ENCODE measurements at places on chromosomes 3 and 15. TPM values are rescaled to one million over a fixed set of nuclear protein-coding genes. Genes with fewer than 3 reads are reported as not detected.

- no peaks in the 10 kb centered on the region for H3K36me3 ChIP-seq
- H3K4me3 ChIP-seq, result no peak overlapping the region
- no peak overlapping the region for H3K27ac ChIP-seq
- DNase-seq, result peak; percentile 20
- H3K4me1 ChIP-seq, result no peaks in the 10 kb centered on the region
These were observed 244.1 kb downstream of the SLCO3A1 start for GRCh38 chr15:92097474-92098178.

GRCh38 chr3:140563206-140563760 lies 114.6 kb upstream of the TRIM42 start:
- no peak overlapping the region for H3K27ac ChIP-seq
- no peaks in the 10 kb centered on the region for H3K27me3 ChIP-seq
- no peaks in the 10 kb centered on the region for H3K36me3 ChIP-seq
- no peak for DNase-seq

DNA sequence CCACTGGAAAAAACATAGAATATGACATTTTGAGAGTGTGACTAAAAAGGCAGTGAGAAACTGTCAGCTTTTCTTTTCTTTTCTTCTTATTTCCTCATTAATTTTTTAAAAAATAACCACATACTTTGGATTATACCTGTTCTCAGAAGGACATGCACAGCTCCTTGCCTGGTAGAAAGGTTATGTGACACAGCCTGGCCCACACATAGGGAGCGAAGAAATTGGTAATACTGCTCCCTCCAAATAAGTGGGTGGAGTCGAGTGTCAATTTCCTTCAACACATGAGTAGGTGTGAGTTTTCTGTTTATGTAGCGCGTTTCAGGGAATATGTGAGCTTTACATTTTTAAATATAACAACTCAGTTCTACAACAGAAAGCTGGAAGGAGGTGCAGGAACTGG lies 28.9 kb upstream of the RAD18 start:
- no peak overlapping the region for H3K4me3 ChIP-seq
- no peaks in the 10 kb centered on the region for H3K27me3 ChIP-seq
- DNase-seq, result no peak
- no peaks in the 10 kb centered on the region for H3K36me3 ChIP-seq
- no peak overlapping the region for H3K27ac ChIP-seq

DNA sequence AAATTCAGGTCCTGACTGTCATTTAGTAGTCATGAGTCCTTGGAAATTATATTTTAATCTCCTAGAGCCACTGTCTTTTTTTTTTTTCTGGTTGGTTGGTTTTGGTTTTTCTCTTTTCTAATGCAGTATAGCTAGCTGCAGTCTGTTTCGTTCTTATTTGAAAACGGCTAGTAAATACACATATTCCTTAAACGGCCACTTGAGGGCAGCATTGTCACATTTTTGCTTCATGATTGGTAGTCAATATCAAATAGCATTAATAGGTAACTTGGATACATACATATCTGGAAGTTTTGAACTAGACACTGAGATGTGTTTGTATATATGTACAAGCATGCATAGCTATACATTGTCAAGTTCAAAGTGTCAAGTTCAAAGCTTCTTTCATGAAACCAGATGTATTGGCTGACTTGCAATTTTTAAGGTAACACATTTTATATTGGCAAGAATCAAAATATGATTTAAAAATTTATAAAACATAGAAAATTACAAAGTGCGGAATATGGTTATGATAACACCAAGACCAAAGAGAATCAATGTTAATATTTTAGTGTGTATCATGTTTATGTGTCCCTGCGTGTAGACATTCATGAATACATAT lies 22.5 kb downstream of the GABRA5 start:
- DNase-seq, result peak; percentile 54
- H3K4me1 ChIP-seq, result peaks cover 3% of the 10 kb centered on the region
- no peaks in the 10 kb centered on the region for H3K36me3 ChIP-seq
- H3K27ac ChIP-seq, result no peak overlapping the region
- no peak overlapping the region for H3K4me3 ChIP-seq
- no peaks in the 10 kb centered on the region for H3K27me3 ChIP-seq

DNA sequence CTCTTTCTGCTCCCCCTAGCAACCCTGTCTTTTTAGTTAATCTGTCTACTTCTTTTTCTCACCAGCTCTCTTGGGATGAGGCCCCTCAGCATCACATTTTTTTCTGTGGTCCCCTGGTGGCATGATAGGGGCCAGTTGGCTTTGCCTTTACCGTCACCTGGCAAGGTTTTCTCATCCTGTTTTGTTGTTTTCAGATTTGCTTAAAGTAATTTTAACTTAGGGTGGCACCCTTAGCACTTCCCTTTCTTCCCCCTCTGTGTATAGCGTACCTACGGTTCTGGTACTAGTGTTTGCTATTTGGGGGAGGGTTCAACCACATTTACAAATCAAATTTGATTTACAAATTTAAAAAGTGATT lies 35.6 kb downstream of the PDCD6IP start:
- no peak for DNase-seq
- no peaks in the 10 kb centered on the region for H3K27me3 ChIP-seq
- H3K4me3 ChIP-seq, result no peak overlapping the region
- peaks cover 15% of the 10 kb centered on the region for H3K36me3 ChIP-seq
- no peaks in the 10 kb centered on the region for H3K4me1 ChIP-seq
- H3K27ac ChIP-seq, result no peak overlapping the region

DNA sequence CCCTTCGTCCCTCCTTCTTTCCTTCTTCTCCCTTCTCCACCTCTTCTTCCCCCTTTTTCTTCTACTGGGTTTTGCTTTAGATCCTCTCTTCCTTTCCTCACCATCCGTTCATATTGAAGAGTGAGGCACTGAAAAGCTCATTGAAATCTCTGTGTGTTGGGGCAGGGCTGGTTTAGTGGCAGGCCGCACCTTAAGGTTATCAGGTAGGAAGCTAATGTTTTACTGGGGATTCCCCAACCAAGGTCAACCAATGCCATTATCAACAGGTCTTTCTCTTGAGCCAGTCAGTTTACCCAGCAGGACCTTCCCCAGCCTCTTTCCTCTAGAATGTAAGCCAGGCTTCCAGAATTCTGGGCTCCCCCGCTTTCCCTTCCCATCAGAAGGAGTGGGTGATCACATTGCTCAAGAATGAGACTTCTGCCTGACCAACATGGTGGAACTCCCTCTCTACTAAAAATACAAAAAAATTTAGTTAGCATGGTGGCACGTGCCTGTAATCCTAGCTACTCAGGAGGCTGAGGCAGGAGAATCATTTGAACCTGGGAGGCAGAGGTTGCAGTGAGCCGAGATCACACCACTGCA lies 11.5 kb upstream of the VPS8 start:
- H3K27me3 ChIP-seq, result no peaks in the 10 kb centered on the region
- H3K27ac ChIP-seq, result no peak overlapping the region
- no peak overlapping the region for H3K4me3 ChIP-seq
- no peaks in the 10 kb centered on the region for H3K4me1 ChIP-seq

DNA sequence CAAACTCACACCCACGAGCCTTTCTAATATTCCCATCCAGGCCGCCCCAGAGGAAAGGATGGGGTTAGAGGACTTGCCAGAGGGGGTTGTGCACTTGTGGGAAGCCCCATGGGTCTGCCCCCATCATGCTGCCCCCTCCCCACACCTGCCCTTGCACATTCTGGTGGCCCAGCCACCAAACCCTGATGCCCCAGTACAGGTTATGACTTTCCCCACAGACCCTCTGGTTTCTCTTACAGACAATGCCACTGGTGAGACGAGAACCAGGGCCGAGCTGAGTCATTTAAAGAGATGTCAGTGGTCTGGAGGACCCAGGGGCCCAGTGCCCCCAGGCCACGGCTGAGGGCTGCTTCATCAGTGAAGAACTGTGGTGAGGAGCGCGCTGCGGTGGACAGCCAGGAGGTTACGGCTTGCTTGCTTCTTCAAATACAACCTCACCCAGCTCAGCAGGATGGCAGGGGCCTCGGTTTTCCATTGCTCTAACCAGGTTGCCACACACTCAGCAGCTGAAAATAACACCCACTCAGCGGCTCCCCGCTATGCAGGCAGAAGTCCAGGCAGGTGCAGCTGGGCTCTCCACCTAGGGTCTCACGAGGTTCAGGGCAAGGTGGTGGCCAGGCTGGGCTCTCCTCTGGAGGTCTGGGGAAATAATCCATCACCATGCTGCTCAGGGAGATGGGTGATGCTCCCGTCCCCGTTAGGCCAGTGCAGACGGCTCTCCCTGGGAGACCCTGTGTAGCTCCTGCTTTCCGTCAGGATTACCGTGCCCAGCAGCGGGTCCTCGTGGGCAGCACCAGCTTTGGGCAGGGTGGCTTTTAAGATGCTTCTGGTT lies 13.8 kb upstream of the SNRPA1 start:
- H3K27ac ChIP-seq, result no peak overlapping the region
- no peak for DNase-seq
- H3K4me3 ChIP-seq, result no peak overlapping the region
- no peaks in the 10 kb centered on the region for H3K4me1 ChIP-seq

- H3K27me3 ChIP-seq, result no peaks in the 10 kb centered on the region
- no peaks in the 10 kb centered on the region for H3K36me3 ChIP-seq
- no peaks in the 10 kb centered on the region for H3K4me1 ChIP-seq
- H3K27ac ChIP-seq, result no peak overlapping the region
- H3K4me3 ChIP-seq, result no peak overlapping the region
These were observed 67.4 kb downstream of the PIK3R4 start for GRCh38 chr3:130679218-130679617.

Gene SLC22A13
- total RNA-seq, result not detected

Gene TGM5
- not detected for total RNA-seq

Gene STXBP5L
- total RNA-seq, result 8.9 TPM

Gene CCDC191
- 12.0 TPM for total RNA-seq

Gene DIS3L
- total RNA-seq, result 49.8 TPM

Gene FOXB1
- total RNA-seq, result not detected

Gene EFHB
- total RNA-seq, result 2.0 TPM

Measured in thyroid gland (tissue), 4 donors.